NCI-H748 treated with DMSO at 0.1 percent for 48 hours (cell line): ENCODE measurements at places on chromosomes 16 and 17.

DNA sequence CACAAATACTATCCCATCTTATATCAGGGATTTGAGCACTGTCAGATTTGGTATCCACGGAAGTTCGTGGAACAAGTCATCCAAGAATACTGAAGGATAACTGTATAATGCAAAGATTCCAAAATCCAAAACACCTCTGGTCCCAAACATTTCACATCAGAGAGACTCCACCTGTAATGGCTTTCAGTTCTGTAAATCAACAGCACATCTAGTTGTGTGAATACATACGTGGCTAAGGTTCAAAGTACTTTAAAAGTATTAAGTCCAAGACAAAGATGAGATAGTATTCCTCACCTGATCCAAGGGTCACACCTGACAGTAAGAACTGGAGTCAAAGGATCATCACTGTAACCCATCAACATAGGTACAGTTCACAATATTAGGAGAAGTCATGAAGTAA lies 54.8 kb downstream of the KANSL1 start:
- no peak for DNase-seq

- DNase-seq = no peak
Observed at GRCh38 chr17:13359774-13360173, 242.0 kb downstream of the HS3ST3A1 start.

GRCh38 chr16:67425061-67425460 lies 5.9 kb upstream of the HSD11B2 start:
- no peak for DNase-seq

- no peak for DNase-seq
Observed at GRCh38 chr16:24921229-24921628, 75.5 kb downstream of the SLC5A11 start.

DNA sequence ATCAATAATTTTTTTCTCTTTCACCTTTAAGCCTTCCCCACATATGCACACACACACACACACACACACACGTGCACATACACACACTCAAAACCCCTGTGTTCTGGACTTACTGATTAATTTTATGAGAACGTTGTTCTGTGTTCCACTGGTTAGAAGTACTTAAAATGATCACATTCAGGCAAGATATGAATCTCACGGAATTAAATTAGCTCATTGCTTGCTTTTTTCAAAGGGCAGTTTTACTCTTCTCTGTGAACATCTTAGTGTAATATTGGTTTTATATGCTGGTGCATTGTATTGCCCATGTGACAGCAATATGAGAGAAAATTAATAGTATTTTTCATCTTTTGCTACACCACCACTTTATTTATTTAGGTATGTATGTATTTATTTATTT lies 377.3 kb upstream of the RBFOX1 start:
- no peak for DNase-seq

DNA sequence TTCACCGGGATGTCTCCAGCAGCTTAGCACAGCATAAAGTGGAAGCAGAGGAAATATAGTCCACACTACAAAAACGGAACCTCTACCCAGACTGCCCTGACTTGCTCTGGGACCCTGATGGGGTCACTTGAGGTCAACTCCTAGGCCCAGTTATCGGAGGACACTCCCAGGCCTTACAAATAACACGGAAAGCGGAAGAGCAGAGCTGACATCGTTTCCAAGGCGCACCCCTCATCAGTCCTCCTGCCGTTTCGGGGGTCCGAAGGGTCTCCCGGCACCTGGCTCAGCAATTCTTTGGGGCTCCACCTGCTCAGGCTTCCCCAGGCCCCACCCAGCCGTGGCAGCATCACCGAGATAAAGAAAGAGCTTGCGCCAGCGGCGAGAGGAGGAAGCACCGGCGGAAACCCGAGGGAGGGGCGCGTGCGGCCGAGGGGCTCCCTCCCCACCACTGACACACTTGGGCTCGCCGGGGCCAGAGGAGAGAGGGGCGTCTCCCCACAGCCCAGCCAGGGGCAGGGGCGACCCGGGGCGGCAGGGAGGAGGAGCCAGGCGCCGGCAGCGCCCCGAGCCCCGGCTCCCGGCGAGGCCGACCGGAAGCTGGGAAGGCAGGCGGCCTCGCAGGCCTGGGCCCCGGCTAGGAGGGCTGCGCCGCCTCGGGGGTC lies 727 bp downstream of the CORO7 start:
- no peak for DNase-seq

- DNase-seq = no peak
Observed at GRCh38 chr17:68641276-68642117, 40.3 kb upstream of the FAM20A start.

GRCh38 chr17:73399056-73399455 lies 87.3 kb upstream of the CDC42EP4 start:
- no peak for DNase-seq

DNA sequence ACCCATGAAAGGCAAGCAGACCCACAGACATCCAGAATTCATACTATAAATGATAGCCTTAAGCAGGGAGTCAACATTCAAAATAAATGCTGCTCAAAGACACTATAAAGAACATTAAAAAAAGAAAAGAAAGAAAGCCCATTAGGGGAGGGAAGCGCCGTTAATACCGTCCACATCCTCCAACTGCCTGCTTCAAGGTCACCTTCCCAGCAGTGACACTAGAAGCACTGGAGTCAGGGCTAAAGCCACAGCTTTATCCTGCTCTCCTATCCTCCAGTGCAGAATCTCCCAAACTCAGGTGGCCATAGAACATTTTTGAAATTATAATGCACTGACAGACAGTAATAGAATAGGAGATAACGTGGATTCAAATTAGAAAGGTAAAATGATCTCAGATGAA lies 59.4 kb downstream of the TEX2 start:
- no peak for DNase-seq

DNA sequence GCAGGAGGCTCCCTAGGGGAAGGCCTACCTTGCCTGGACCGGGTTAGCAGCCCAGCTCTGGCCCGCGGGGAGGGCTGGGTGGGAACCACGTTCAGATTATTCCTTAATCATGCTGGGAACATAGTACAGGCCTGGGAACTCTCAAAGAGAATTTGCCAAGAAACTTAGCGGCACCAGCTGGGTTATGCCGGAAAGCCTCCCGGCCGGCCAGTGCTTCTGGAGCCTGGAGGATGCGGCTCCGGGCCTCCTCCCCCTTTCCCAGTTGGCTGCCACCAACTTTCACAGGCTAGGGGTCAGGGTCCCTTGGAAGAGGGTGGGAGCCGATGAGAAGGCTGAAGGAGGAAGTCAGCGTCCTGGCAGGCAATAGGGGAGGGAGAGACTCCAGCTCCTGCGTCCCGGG lies 10.8 kb downstream of the NGFR start:
- DNase-seq = no peak

DNA sequence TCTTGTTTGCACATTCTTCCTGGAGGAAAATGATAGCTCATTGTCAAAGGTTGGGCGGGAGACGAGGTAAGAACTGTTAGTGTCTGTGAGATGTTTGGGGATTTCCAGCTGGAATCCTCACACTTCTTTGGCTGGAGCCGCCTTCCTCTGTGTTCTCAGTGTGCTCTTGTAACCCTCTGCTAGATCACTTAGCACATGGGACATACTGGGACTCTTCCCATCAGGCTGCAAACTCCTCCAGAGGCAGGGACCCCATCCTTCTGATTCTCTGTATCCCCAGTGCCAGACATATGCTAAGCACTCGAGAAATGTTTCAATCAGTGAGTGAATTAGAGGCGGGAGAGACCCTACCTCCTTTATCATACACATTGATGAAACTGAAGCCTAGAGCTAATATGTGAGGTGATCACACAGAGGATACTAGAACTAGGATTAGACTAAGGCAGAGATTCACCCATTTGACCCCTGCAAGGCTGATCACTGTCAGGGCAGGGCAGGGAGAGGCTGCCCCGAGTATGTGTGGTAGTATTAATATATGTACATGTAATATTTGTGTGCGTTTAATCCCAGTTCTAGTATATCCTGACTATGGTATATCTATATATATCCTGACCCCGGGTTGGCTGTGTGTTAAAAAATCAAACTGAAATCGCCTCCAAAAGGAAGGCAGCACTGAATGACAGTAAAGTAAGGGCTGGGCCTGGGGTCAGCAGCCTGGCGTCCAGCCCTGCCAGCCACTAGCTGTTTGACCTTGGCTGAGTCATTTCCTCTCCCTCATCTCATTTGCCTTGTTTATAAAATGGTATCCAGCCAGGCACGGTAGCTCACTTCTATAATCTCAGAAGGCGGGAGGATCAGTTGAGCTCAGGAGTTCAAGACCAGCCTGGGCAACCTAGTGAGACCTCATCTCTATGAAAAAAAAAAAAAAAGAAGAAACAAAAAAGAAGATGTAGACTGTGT lies 75.5 kb upstream of the TBX2 start:
- DNase-seq = no peak

- DNase-seq = no peak
Observed at GRCh38 chr17:511833-512251, 159.2 kb upstream of the RPH3AL start.

- DNase-seq = no peak
Observed at GRCh38 chr17:19613979-19614378, 34.6 kb upstream of the ALDH3A2 start.
